Chondrocyte (in vitro differentiated cells): ENCODE measurements at places on chromosomes 16 and 17. TPM values are rescaled to one million over a fixed set of nuclear protein-coding genes. Genes with fewer than 3 reads are reported as not detected.

The KRTAP2-1 gene
- not detected in 3 replicates for total RNA-seq

The CLEC16A gene
- 17.9 to 23.1 TPM (median 19.4 TPM) in 3 replicates for total RNA-seq

The PNMT gene
- total RNA-seq, result 0.22 to 2.7 TPM (median 0.46 TPM) in 3 replicates

The CHD9NB gene
- 0.85 to 3.1 TPM (median 1.5 TPM) in 3 replicates for total RNA-seq

The KCNH6 gene
- total RNA-seq, result not detected in 3 replicates

The PRR29 gene
- total RNA-seq, result 0.28 to 0.35 TPM in 2 of 3 replicates, not detected in the other

The DNAI2 gene
- total RNA-seq, result not detected in 3 replicates

The PIGS gene
- total RNA-seq, result 56.5 to 65.7 TPM (median 62.9 TPM) in 3 replicates

The HOXB6 gene
- not detected in 3 replicates for total RNA-seq

The PPP1R27 gene
- not detected in 3 replicates for total RNA-seq

The LPO gene
- not detected in 3 replicates for total RNA-seq

The MYH13 gene
- not detected in 3 replicates for total RNA-seq

The ARHGAP23 gene
- 109 to 165 TPM (median 157 TPM) in 3 replicates for total RNA-seq

The SPHK1 gene
- 5.8 to 12.8 TPM (median 12.7 TPM) in 3 replicates for total RNA-seq

The SOCS3 gene
- 13.6 to 26.2 TPM (median 14.4 TPM) in 3 replicates for total RNA-seq

The CCL7 gene
- total RNA-seq, result not detected in 3 replicates
